ENCODE measurements at places on chromosomes 13 and 19.

DNA sequence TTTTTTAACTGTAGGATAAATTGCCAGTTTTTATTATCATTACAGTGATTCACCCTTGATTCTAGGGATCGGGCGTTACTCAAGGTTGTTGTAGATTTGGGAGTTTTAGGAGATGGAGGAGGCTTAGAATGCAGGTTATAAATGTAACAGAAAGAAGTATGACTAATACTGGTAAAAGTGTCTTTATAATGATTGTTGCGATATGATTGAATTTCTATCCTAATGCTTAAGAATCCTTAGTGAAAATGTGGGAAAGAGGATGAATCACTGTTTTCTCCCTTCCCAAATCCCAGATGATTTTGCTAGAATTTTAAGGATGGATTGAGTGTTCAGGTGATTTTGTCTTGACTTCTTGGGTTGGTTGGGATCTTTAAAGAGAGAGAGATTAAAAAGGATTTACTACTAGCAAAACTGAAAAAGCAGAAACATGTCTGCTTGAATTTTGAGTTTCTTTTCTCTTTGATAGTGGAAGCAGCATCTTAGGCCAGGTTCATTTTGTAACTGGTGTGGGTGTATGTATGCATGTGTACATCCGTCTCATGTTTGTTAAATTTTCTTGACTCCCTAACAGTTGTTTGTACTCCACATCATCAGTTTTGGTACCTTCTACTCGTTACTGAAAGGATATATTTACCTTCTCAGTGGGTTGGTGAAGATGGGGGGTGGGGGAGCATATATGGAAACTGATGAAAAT lies 25.9 kb downstream of the ARHGAP35 start:
- no peak for DNase-seq

DNA sequence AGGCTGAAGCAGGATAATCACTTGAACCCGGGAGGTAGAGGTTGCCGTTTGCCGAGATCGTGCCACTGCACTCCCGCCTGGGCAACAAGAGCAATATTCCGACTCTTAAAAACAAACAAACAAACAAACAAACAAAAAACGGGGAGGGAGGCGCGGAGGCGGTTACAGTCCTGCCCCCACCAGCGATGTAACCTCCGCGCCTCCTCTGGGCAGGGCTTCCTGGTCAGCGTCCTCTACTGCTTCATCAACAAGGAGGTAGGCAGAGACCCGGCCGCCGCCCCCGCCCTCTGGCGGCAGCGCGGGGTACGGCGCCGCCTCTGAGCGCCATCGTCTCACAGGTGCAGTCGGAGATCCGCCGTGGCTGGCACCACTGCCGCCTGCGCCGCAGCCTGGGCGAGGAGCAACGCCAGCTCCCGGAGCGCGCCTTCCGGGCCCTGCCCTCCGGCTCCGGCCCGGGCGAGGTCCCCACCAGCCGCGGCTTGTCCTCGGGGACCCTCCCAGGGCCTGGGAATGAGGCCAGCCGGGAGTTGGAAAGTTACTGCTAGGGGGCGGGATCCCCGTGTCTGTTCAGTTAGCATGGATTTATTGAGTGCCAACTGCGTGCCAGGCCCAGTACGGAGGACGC lies 10.2 kb downstream of the SNRPD2 start:
- peak; percentile 80 for DNase-seq

GRCh38 chr13:80463673-80464352 lies 122.9 kb upstream of the SPRY2 start:
- DNase-seq = peak; percentile 84

- no peak for DNase-seq
Observed at GRCh38 chr13:113650275-113650674, 7.7 kb downstream of the ATP4B start.

- DNase-seq = no peak
Observed at GRCh38 chr13:21701460-21701859, 30.6 kb downstream of the FGF9 start.

GRCh38 chr13:88701551-88701950 lies 1030.4 kb downstream of the SLITRK5 start:
- no peak for DNase-seq

GRCh38 chr19:49837009-49837310 lies 14.0 kb upstream of the PTOV1 start:
- no peak for DNase-seq

DNA sequence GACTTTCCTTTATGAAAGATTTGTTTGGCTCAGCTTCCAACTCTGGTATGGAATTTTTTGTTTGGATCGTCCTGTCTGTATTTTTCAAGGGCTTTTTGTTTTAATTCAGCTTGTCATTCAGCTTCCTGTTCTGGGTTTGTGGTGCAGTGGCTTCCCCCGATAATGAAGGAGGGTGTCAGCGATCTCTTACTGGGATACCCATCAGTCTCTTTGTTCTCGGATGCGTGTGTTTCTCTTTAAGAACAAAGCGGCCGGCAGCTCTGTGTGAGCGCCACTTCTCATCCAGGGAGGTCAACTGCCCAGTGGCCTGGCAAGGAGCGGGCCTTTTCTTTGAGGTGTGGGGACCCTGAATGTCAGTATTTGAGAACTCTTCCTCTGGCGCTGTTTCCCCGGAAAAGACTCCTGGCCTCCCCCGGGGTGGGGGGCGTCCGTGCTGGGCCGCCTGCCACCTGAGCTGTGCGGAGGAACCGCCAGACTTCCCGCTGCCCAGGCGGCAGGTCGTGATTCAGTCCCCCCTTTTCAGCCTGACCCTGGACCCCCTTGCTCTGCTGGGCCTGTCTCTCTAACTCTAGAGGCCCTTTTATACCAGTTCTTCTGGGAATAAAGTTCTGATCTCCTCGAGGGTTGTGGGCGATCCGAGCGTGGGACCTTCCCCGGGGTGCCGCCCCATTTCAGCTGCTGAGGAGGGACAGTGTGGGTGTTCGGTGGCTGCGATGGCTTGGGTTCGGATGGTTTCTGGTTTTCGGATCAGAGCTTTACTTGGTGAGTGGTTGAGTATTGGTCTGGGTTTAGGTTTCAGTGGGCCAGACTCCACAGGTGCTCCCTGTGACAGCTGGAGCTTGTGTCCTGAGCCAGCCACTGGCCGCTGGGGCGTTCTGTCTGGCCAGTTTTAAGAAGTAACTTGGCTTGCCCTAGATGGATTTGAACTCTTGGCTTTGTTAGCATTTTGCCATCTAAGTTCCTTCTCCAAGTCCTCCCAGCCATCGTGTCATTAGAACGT lies 3.4 kb downstream of the SF3A2 start:
- peak; percentile 57 for DNase-seq

GRCh38 chr19:3627351-3627723 lies 747 bp upstream of the CACTIN start:
- DNase-seq = no peak

DNA sequence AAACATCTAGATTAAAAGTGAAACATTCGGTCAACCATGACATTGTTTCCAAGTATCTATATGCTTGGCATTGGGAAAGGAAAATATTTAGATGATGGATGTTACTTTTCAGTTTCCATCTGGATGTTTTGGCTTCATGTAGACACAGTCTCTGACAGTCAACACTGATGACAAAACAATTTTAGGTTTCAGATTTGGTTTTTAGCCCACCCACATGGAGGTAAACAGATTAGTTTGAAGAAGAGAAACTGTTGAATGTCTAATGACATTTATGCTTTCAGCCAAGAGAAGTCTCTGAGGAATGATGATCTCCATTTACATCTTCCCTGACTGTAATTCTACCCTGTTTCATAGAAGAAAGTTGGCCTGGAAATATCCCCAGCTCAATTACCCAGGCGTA lies 379.1 kb downstream of the SLITRK6 start:
- DNase-seq = no peak

DNA sequence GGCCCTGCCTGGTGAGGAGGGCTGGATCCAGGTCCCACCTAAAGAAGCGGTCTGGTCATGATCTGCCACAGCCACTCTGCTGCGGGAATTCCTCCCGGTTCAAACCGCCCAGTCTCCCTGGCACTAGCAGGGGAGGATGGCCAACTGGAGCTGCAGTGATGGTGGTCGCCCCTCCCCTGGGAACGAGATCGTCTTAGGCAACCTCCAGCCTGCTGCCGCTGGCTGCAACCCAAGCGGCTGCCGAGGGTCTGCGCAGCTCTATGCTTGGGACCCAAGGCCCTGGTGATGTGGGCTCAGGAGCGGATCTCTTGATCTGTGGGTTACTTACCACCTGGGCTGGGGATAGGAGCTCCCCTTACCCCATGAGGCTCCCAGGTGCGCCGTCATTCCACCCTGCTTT lies 69.1 kb downstream of the TNFSF11 start:
- no peak for DNase-seq

DNA sequence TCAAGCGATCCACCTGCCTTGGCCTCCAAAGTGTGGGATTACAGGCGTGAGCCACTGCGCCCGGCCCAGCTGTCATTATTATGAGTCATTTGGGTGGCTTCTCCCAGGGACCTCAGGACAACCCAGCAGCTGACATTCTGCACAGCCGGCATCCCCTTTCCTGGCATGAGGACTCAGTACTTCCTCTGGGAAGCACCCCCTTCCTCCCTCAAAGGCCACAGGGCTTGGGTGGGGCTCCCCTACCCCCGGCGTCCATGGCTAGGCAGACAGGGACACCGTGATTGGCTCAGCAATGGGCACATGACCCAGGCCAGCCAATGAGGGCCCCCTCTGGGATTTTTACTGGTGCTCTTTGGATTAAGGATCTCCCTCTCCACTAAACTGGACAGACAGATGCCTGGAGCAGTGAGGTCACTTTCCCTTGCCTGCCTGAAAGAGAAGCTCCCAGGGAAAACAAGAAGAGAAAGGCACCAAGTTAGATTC lies 6.0 kb downstream of the KANK2 start:
- peak; percentile 57 for DNase-seq

- DNase-seq = peak; percentile 84
Observed at GRCh38 chr19:4374498-4375163, 25.7 kb downstream of the SH3GL1 start.

- no peak for DNase-seq
Observed at GRCh38 chr19:38705197-38706019, 38.9 kb downstream of the CAPN12 start.

GRCh38 chr13:61779456-61779855 lies 363.8 kb upstream of the PCDH20 start:
- DNase-seq = no peak

Measured in fibroblast of pulmonary artery (primary cell).